ENCODE measurements at places on chromosomes 7 and 10.

DNA sequence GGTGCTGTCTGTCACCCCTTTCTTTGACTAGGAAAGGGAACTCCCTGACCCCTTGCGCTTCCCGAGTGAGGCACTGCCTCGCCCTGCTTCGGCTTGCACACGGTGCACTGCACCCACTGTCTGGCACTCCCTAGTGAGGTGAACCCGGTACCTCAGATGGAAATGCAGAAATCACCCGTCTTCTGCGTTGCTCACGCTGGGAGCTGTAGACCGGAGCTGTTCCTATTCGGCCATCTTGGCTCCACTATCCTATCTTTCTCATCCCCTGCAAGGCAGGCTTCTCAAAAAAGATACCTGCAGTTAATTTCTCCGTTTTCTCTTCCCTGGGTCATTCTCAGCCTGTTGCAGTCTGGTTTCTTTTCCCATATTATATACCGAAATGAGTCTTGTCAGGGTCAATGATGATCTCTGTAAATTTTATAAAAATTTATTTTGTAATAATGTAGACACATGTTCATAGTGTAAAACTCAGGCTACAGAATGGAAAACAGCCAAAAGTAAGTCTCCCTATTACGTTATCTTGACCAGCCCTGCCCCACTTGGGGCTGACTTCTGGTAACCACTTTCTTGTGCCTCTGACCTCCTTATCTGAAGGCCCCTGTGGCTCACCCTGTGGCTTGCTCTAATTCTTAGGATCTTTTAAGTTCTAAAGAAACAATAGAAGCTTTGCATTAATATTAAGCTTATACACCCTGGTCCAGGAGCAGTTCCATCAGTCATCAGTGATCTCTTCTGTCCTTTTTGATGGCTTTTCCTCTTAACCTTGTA is 20.7 kb downstream of the BLVRA start:
- no peak for DNase-seq

- no peak for DNase-seq
Measured at GRCh38 chr7:2275101-2275500, 33.1 kb downstream of the NUDT1 start.

GRCh38 chr10:118167056-118167700 is 120.4 kb upstream of the RAB11FIP2 start:
- no peak for DNase-seq

DNA sequence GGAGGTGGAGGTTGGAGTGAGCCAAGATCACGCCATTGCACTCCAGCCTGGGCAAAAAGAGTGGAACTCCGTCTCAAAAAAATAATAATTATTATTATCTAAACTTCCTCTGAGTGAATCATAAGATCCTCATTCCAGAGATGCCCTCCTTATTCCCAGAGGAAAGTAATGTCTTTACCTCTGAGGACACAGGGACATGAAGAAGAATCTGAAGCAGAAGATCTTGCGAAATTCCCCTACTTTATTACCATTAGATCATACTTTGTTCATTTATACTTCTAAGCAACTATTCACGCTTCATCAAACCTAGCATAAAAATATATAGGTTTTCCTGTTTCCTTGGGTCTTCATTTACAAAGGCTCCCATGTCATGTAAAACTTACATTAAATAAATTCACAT is 143.1 kb downstream of the ETV1 start:
- no peak for DNase-seq

DNA sequence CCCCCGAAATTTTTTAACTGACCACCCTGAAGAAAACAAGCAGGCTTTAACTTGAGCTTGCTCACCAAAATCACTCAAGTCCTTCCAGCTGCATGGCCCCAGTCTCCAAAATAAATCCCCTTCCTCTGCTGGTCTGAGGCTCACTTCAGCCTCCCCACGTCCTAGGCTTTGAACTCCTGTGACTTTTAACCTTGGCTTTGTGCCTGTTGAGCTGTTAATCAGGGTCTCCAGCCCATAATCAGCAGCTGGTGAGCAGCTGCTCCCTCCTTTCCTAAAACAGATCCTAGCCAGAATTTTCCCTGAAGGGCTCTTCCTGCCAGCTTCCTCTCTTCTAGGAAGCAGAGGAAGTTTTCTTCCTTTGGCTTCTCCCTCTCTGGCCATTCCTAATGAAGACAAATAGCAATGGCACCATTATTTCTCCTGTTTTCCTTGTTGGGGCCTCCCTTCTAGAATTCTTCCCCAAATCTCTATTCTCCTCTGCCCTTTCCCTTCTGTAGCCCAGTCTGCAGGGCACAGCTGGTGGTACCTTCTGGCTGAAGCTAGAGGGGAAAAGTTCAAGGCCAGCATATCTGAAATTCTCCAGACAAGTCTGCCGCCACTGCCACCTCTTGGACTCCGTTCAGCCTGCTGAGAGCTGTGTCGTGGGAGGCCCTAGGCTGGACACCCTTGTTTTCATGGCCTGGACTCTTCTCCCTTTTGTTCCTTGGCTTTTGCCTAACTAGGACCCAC is 152.1 kb downstream of the NOC3L start:
- DNase-seq: no peak

DNA sequence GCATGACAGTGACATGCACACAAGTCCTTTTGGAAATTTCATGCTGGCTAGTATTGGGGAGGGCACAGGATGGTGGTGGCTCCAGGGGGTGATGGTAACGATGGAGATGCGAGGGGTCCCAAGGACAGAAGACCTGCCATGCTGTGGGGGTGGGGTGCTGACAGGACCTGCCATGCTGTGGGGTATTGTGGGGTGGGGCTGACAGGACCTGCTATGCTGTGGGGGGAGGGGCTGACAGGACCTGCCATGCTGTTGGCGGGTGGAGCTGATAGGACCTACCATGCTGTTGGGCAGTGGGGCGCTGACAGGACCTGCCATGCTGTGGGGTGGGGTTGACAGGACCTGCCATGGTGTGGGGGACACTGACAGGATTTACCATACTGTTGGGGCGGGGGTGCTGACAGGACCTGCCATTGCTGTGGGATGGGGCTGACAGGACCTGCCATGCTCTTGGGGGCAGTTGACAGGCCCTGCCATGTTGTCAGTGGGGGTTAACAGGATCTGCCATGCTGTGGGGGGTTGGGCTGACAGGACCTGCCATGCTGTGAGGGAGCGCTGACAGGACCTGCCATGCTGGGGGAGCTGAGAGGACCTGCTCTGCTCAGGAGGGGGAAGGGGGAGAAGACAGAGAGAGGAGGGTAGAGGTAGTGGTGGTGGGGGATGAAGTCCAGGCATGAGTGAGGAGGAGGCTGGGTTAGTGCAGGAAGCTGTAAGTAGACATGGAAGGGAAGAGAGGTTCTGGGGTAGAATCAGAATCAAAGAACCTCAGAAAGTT is 36.2 kb upstream of the RET start:
- no peak for DNase-seq

- DNase-seq: no peak
Measured at GRCh38 chr7:125409921-125410320, 480.3 kb upstream of the POT1 start.

DNA sequence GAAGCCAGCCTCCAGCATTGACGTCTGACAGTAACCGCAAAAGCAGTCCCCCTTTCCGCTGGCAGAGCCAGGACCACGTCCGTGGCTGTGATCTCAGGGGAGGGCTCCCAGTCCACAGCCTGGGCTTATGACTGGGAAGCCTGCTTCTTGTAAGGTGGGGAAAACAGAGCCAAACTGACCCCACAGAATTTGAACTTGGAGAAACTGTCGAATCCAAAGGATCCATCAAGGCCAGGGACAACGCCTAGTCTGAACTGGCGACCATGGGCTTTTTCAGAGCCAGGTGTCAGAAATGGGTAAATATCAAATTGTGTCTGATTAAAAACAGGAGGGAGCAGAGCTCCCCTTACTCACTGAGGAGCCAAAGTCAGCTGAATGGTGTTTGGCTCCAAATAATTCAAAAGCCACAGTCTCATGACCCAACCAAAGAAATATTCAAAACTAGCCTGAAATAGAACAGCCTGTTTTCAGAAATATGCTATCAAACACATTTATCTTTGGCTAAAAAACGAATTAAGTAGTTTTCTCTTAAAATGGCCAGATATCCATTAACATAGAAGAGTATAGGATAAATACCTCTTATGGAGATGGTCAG is 751.4 kb upstream of the GALNT17 start:
- DNase-seq: no peak

GRCh38 chr7:101370836-101371235 is 8.2 kb downstream of the COL26A1 start:
- DNase-seq: no peak

- no peak for DNase-seq
Measured at GRCh38 chr7:158266426-158266816, 321.2 kb downstream of the PTPRN2 start.

DNA sequence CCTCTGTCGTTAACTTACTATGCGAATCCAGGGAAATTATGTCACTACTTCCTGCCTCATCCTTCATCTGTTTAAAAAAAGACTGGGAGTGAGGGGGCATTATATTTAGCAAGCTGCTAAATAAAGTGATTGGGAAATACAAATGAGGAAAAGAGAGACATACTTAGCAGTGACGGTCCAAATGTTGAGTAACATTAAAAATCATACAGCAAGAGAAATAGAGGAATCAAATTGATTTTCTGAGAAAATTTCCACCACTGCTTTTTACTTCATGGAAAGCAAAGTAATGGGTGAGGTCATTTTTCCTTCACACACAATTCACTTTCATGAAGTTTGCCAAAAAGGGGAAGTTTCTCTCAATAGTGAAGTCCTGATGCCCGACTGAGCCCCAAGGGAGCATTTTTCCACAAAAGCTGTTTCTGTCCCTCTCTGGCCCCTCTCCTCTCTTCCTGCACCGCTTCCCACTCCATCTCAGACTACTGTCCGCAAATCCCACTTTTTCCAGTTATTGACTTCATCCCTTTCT is 61.9 kb upstream of the ADO start:
- no peak for DNase-seq

DNA sequence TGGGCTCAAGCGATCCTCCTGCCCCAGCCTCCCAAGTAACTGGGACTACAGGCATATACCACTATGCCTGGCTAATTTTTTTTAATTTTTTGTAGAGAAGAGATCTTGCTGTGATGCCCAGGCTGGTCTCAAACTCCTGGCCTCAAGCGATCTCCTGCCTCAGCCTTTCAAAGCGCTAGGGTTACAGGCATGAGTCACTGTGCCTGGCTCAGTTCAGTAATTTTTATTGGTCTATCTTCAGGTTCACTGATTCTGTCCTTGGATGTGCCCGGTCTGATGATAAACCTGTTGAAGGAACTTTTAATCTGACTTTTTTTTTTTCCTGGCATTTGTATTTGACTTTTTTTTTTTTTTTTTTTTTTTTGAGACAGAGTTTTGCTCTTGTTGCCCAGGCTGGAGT is 40.1 kb upstream of the STRIP2 start:
- DNase-seq: no peak

DNA sequence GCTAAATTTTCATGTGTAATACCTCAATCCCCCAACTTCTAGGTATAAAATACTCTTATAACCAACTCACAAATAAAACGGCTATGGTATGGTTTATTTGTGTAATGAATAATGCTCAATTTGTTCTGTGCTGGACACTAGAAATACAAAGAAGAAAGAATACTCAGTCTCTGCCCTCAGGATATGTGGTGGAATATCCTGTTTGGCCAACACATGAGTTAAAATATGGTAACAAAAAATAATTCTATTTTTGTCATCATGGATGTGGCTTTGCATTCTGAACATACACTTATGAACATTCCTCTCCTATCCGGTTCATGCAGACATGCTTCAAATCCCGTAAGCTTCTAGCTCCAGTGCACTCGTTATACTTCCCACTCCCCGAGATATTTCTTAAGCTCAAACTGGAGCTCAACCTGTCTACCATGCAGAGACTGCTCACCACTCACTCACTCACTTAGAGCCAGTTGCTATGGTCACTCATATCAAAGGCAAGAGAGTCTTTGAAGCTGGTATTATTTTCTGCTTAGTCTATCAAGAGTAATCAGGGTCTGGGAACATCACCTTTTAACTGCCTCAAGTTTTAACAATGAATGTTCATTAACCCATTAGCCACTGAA is 53.8 kb upstream of the SLC16A12 start:
- no peak for DNase-seq
